AG08395 (cell line): ENCODE measurements at places on chromosomes 16 and 17.

DNA sequence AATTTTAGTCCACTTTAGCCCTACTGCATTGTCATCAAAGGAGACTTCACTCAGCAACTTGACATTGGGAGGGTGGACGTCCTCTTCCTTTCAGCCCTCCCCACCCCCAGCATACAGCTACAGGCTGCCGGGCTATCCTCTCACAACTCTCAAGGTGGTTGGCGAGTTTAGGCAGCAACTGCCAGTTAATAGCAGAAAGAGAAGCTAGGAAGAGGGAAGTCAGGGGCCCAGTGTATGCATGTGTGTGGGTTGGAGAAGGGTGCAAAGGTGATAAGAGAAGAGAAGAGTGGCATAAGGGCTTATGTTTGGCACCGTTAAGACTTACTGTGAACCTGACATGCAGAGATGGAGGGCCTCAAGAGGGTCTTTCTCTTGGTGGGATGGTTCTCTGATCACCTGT is 31.8 kb downstream of the CCL4 start:
- no peak for DNase-seq

DNA sequence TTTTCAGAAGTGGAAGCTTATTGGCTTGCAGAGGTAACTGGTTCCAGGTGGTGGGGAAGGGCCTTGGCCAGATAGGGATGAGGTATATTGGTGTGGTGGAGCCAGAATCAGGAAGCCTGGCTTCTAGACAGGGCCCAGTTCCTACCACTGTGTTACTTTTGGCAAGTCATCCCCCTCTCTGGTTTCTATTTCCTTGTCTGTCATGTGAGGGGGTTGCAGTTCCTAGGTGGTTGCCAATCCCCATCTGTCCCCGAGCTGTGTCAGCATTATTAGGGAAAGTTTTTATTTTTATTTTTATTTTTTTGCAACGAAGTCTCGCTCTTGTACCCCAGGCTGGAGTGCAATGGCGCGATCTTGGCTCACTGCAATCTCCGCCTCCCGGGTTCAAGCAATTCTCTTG is 3.0 kb downstream of the SMCR8 start:
- DNase-seq, result no peak

DNA sequence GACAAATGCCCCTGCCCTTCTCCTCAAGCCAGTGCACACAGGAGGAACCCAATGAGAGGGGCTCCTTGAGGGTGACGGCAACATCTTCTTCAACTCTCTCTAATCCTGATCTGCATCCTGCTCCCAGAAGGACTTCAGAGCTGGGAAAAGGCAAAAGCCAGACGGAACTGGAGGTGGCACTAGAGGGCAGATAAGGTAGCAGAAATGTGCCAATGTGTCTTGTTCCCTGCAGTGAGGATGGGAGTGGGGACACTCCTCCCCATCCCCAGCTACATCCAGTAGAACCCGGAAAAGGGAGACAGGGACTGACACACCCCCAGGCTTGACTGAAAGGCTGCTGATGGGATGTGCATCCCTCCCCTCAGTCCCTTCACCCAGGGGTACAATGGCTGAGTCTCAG is 28.5 kb downstream of the SRCIN1 start:
- no peak for DNase-seq

DNA sequence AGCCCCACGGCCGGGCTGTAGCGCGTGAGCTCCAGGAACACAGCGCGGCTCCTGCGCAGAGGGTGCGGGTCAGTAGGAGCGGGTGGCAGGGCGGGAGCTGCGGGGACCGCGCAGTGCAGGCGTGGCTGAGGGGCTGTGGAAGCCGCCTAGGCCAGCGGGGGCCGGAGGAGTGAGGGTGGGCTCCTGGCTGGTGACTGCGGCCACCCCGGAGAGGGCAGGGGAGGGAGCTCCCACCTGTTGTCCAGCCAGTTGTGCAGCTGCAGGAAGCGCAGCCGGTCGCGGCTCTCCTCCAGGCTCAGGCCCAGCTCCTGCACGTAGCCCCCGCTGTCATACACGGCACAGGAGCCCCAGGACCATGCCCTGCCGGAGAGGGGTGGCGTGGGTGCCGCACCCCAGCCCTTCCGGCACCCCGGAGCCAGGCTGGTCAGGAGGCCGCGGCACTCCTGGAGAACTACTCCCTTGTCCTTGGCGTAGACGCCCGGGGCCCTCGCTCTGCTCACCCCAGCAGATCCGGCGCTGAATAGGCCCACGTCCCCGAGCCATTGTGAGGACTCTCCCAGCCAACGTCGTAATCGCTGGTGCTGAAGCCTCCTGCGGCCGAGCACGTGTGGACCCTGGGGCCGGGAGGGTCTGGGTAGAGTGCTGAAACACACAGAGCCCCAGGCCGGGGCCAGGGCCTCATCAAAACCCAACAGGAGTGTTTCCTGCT is 43.9 kb downstream of the TSC2 start:
- no peak for DNase-seq

DNA sequence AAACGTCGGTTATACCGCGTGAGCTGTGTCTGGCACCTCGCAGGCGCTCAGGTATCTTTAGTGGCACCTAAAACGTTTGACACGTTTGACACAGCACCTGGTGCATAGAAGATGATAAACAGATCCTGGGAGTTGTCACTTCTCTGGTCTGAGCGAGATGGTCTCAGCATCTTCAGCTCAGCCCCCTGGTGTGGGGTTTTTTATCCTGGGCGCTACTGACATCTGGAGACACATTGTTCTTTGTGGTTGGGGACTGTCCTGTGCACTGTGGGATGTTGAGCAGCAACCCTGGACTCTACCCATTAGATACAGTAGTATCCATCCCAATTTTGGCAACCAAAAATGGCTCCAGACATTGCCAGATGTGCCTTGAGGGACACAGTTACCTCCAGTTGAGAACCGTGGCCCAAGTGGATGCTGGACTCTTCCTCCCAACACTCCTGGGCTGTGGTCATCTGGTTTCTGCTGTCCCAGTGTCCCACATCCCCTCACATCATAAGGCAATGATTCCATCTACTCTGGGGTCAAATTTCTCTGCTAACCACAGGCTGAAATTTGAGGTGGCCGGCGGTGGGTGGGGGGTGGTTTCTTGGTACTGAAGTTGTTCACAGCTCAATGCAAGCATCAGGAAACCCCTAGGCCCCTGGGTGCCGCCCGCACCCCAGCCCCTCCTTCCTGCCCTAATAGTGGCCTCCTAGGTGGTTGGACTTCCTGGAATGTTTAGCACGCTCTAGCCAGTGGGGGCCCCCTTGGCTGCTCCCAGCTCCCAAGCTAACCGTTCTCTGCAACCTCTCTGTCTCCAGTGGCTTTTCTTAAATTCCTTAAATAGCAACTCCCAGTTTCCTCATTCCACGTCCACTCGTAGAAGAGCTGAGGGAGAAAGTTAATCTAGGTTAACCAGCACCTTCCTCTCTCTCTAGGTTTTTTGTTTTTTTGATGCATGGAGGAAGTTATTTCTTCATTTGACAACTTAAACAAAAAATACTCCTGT is 124.8 kb downstream of the ABCC1 start:
- peak; percentile 86 for DNase-seq

GRCh38 chr17:44217738-44218343 is 1.6 kb downstream of the UBTF start:
- no peak for DNase-seq

DNA sequence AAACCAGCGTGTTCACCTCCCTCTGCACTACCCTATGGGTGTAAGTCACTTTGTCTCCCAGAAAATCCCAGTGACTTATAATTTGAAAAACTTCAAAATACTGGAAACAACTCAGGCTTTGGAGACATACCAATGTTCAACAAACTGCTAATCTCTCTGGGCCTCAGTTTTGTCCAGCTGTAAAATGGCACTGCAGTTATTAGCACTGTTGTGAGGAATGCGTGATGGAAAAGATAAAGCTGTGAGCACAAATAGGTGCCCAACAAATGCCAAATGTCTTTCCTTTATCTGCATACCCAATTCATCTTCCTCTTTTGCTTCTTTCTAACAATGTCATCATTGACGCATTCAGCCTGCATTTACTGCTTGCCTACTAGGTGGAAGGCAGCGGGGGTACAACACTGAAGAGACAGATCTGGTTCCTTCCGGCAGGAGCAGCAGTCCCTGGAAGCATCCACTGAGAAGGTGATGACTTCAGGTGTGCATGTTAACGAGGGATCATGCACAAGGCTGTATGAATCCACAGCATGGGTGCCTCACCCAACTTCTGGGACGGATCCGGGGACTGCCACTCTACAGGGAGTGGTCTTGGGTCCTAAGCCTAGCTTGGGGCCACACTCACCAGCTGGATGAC is 63.4 kb downstream of the CYTH1 start:
- no peak for DNase-seq

GRCh38 chr17:75124041-75124818 is 7.3 kb downstream of the NT5C start:
- DNase-seq, result no peak

DNA sequence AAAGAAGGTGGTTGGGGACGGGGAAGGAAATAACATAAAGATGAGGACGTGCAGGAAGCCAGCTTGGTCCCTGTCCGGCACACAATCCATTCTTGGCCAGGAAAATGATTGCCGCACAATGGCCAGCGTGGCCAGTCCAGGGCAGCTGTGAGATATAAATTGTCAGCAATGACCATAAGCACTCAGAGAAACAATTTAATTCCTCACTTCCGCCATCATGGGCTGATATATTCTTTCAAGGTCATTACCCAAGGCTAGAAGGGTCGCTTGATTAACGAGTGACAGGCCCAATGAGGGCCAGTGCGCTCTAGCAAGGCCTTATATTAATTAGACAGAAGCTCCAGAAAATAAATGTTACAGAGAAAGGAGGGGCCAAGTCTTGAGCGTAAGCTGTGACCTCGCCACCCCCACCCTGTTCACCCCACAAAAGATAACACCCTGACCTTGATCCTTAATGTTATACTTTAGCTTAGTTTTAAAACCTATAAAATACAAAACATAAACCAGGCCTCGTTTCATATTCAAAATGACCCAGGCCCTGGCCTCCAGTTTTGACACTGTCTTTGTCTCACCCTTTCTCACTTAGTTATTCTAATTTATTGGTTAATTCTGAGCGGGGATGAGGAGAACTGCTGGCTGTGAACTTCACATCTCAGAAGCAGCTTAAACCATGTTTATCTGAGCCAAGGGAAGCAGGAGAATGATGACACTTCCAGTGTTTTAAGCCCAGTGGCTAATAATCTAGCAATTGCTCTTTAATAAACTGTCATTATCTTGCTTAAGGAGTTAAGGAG is 478.3 kb upstream of the ZFHX3 start:
- DNase-seq, result no peak
